ENCODE measurements at places on chromosomes 5 and 9. TPM values are rescaled to one million over a fixed set of nuclear protein-coding genes. Genes with fewer than 3 reads are reported as not detected.

- no peak for DNase-seq
These were observed 414.0 kb downstream of the NFIB start for GRCh38 chr9:13899924-13900323.

GRCh38 chr9:16670791-16671190 lies 199.7 kb downstream of the BNC2 start:
- no peak for DNase-seq

The PCDHGC5 gene
- 0.51 TPM for total RNA-seq

GRCh38 chr5:16916262-16916878 lies 19.7 kb downstream of the MYO10 start:
- peak; percentile 92 for DNase-seq

DNA sequence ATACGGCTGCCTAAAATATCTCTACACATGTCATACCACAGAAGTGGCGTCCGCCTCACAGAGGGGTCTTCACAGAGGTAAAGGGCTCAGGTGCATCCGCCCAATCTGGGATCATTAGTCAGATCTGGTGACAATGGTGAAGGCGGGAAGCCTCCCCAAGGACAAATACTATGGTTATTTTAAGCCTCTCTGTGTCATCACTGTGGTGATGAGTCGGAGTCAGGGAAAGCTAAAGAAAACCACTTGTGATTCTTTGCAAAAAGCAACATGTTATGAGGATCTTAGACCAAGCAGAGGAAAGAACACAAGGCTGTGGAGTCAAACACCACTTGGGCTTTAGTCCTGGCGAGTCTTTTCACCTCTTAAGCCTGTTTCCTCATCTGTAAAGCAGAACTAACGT lies 190.4 kb downstream of the DRD1 start:
- no peak for DNase-seq

The EGFLAM gene
- total RNA-seq = 0.13 TPM

DNA sequence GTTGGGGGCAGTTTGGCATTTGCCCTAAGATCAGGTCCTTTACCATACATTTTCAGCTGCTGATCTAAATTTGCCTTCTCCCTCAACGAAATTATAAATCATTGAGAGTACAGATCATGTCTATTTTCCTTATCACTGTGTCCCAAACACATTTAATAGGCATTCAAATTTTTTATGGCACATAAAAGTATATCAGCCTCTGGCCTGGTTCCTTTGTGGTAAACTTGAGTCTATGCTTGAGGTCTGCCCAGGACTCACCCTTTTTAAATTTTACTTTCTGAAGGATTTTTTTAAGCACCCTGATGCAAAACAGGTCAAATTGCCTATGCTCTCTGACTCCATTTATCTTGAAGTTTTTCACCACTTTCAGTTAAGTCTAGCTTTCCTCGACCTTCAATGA lies 163.6 kb upstream of the GRIN3A start:
- DNase-seq = no peak

Data from dermis microvascular lymphatic vessel endothelial cell (primary cell).